HS-5 (cell line): ENCODE measurements at places on chromosomes 5 and 9.

DNA sequence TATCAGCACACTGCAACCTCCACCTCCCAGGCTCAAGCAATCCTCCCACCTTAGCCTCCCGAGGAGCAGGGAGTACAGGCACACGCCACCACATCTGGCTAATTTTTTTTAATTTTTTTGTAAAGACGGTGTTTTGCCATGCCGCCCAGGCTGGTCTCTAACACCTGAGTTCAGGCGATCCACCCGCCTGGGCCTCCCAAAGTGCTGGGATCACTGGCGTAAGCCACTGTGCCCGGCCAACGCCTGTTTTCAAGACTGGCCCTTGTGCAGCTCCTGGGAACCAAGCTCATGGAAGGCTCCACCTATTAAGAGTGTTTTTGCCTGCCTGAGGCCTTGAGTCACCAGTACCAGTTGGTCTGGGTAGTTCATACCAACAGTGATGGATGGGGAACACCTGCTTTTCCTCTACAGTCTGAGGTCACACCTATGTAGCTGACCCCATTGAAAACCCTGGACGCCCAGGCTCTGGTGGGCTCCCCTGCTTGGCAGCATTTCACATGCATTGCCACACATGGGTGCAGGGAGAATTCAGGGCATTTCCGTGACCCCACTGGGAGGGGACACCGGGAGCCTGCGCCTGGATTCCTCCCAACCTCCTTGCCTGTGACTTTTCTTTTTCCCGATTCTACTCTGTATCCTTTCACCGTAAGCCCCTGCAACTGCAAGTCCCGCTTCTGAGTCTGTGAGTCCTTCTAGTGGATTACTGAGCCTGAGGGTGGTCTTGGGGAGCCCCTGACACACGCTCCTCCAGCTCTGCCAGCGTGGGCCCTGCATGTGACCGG, 63.5 kb downstream of the ZNF354C start:
- DNase-seq, result no peak

- no peak for DNase-seq
These were observed 29.8 kb downstream of the PCDHAC2 start for GRCh38 chr5:140996060-140996459.

DNA sequence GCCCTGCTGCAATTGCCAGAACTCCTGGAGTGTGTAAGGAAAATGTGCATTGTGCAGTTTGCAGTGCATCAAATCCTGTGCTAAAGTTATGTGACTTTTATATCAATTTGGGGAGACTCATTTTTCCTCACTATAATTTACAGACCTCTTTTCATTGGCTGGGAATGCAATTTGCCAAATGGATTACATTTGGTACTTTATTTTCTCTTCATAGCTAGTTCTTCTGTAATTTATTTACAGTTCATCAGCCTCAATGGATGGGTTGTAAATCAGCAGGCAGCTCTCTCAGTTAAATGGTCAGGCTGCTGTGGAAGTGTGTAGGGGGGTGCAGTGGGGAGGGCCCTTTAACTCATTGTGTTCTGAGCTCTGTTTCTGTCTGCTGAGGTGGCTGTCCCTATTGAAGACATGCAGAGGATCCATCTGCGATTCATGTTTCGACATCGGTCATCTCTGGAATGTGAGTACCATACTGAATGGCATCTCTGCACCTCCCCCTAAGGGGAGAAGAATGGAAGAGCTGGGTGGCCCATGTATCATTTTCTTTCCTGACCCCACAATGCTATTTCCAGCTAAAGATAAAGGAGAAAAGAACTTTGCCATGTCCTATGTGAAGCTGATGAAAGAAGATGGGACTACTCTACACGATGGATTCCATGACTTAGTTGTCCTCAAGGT, 74.6 kb downstream of the DOCK2 start:
- no peak for DNase-seq

DNA sequence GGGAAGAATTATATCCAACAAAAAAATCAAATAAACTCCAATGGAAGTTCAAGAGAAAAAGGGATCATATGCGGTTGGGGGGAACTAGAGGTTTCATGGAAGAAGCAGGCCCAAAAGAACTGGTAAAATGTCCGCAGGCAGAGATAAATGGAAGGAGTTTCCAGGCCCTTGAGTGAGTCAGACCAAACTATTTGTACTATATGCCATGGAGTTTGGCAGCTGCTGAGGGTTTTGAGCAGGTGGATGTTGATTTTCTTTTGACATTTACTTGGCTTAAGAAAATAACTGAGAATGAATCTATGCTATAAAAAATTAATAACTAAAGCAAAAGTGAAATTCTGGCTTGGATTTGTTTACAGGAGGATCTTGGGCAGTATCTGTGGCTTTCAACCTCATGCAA, 33.7 kb downstream of the MINAR2 start:
- no peak for DNase-seq

- no peak for DNase-seq
These were observed 30.9 kb upstream of the DAB2 start for GRCh38 chr5:39455645-39456044.
